ENCODE measurements at places on chromosomes 7 and 10.

GRCh38 chr7:65962033-65962432 lies 20.0 kb downstream of the GUSB start:
- H3K4me1 ChIP-seq: no peaks in the 10 kb centered on the region
- H3K4me3 ChIP-seq: no peak overlapping the region
- H3K36me3 ChIP-seq: peaks cover 46% of the 10 kb centered on the region
- DNase-seq: no peak
- H3K27ac ChIP-seq: no peak overlapping the region

- no peaks in the 10 kb centered on the region for H3K4me1 ChIP-seq
- peak; percentile 67 for DNase-seq
- H3K27ac ChIP-seq: no peak overlapping the region
- H3K36me3 ChIP-seq: no peaks in the 10 kb centered on the region
- no peak overlapping the region for H3K4me3 ChIP-seq
Observed at GRCh38 chr7:138784692-138785091, 13.1 kb upstream of the TMEM213 start.

DNA sequence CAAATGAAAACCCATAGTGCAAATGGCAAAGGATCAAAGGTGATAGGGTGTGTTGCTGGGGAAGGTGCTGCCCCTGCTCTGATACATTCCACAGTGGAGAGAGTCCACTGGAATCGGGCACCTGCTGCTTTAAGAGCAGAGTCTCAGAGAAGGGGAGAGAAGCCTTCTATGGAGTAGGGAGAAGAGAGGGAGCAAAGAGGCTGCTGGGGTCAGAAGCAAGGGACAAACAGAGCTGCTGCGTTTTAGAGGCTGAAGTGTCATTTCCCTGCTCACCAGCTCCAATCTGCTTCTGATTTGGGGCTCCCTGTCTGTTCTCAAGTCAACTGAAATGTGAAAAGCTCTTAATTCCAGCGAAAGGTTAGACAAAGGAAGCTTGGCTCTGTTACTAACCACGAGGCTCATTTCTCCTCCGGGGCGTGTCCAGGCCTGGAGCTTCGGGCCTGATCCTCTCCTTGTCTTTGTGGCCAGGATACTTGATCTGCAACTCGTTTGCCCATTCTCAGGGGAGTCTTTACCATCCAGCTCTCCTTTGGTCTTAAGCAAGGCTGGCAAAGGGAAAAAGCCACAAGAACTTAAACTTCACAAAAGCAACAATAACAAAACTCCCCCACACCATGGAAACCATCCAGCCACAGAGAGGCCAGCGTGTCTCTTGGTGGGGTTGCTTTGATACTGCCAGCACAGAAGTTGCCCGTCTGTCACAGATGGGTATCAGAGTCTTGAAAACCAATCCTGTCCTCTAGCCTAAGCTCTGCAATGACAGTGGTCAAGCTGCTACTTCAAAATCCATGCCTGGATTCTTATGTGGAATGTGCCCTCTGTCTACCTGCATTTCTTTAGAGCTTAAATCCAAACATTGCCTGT lies 692.6 kb downstream of the SUGCT start:
- no peaks in the 10 kb centered on the region for H3K4me1 ChIP-seq
- no peaks in the 10 kb centered on the region for H3K36me3 ChIP-seq
- H3K27ac ChIP-seq: no peak overlapping the region
- no peak for DNase-seq

DNA sequence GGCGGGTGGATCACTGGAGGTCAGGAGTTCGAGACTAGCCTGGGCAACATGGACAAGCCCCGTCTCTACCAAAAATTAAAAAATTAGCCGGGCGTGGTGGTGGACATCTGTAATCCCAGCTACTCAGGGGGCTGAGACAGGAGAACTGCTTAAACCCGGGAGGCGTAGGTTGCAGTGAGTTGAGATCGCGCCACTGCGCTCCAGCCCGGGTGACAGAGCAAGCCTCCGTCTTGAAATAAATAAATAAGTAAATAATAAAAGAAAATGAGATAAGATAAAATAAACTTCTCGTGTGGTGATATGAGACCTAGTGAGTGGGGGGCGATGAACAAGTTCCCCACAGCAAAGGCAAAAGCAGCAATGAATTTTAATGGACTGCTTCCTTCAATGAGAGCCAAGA lies 33.6 kb upstream of the LMTK2 start:
- no peaks in the 10 kb centered on the region for H3K4me1 ChIP-seq
- H3K36me3 ChIP-seq: no peaks in the 10 kb centered on the region
- H3K27me3 ChIP-seq: no peaks in the 10 kb centered on the region
- no peak for DNase-seq
- H3K4me3 ChIP-seq: no peak overlapping the region

DNA sequence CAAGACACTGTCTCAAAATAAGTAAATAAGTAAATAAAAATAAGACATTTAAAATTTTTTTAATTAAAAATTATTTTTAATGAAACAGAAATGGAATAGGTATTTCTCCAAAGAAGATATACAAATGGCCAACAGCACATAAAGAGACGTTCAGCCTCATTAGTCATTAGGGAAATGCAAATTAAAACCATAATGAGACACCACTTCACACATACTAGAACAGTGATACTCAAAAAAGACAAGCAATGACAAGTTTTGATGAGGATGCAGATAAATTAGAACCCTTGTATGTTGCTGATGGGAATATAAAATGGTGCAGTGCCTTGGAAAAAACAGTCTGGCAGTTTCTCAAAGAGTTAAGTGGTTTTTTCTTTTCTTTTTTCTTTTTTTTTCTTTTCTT lies 26.5 kb upstream of the C10orf67 start:
- no peak overlapping the region for H3K4me3 ChIP-seq
- H3K27ac ChIP-seq: no peak overlapping the region
- no peak for DNase-seq
- no peaks in the 10 kb centered on the region for H3K27me3 ChIP-seq
- H3K4me1 ChIP-seq: no peaks in the 10 kb centered on the region

DNA sequence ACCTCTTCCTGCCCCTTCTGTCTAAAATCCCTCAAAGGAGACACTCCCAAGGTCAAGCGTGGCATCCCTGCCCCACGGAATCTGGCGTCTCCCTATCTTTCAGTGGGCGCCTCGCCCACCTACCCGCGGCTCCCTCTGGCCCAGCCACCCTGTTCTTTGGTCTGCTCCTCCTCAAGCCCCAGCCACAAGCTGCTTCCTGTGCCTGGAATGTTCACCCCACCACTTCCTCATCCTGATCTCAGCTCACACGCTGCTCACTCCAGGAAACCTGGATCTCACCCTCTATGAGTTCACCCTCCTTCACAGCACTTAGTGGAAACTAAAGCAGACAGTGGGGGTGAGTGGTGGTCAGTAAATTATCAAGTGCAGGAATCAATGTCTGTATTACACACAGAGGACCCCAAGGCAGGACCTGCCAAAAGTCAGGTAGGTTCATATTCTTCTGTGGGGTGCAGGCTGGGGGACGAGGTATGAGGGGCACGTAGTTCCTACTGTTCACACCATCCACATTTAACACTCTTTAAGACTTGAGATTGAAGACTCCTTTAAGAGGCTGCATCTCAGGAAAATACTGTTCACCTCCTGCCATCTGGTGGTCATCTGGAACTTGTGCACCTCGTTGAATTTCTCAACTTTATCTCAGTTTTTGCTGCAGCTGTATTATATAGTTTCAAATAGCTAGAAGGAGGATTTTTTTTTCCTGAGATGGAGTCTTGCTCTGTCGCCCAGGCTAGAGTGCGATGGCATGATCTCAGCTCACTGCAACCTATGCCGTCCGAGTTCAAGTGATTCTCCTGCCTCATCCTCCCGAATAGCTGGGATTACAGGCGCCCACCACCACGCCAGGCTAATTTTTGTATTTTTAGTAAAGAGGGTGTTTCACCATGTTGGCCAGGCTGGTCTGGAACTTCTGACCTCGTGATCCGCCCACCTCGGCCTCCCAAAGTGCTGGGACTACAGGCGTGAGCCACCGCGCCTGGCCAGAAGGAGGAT lies 166.6 kb downstream of the ARHGAP21 start:
- H3K36me3 ChIP-seq: no peaks in the 10 kb centered on the region
- H3K4me3 ChIP-seq: no peak overlapping the region
- no peaks in the 10 kb centered on the region for H3K4me1 ChIP-seq
- DNase-seq: peak; percentile 78
- peaks cover 2% of the 10 kb centered on the region for H3K27me3 ChIP-seq
- H3K27ac ChIP-seq: no peak overlapping the region

DNA sequence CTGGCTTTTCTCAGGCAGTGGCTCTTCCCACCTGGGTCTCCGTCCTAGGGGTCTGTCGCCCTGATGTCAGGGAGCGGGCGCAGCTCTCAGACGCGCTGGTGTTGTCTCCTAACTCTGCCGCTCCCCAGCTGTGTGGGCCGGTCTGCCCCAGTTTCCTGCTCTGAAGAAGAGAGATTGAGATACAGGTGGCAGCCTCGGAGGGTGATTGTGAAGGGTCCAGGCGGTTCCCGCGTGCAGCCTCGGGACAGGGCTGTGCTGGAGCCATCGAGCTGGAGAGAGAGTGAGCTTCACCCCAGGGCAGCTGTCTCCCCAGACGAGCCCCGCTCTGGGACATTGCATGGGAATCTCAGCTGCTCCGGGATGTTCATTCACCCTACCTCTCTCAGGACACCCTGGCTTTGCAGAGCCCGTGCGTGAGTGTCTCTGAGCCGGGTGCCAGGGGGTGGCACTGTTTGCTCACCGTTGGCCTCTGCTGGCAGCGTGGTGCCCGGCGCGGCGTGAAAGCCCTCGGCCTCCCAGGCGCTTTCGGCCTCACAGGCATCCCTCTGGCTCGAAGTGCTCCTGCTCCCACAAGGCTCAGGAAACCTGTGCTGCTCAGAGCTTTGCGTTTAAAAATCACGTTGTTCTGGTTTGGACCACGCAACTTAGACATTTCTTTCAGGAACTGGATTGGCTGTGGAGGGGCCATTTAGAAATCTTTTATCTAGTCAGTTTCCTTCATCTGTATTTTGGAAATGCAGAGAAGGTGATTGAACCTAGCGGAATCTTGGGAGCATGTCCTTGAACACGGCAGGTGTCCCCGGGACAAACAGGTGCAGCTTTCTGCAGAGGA lies 33.8 kb upstream of the ZFAND2A start:
- H3K27me3 ChIP-seq: no peaks in the 10 kb centered on the region
- H3K4me1 ChIP-seq: peaks cover 3% of the 10 kb centered on the region
- peak; percentile 51 for DNase-seq
- H3K4me3 ChIP-seq: no peak overlapping the region
- no peak overlapping the region for H3K27ac ChIP-seq
- H3K36me3 ChIP-seq: no peaks in the 10 kb centered on the region

DNA sequence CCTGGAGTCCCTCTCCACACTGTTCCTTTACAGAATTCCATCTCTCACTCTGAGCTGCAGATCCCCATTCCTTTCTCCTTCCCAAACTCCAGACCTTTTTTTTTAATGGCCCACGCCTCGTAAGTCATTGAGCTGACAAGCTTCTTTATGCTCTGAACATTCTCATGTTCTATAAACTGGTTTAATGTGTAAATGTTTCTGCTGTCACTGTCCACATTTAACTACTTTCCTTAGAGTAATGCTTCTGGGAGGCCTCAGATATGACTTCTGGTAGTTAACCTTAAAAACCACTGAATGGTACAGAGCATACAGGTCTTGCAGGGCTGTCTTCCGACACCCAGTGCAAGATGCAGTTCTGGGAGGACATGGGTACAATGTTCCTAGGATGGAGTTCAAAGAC lies 71.1 kb upstream of the CAMK2B start:
- peaks cover 7% of the 10 kb centered on the region for H3K36me3 ChIP-seq
- no peak overlapping the region for H3K4me3 ChIP-seq
- H3K27ac ChIP-seq: no peak overlapping the region
- no peak for DNase-seq

DNA sequence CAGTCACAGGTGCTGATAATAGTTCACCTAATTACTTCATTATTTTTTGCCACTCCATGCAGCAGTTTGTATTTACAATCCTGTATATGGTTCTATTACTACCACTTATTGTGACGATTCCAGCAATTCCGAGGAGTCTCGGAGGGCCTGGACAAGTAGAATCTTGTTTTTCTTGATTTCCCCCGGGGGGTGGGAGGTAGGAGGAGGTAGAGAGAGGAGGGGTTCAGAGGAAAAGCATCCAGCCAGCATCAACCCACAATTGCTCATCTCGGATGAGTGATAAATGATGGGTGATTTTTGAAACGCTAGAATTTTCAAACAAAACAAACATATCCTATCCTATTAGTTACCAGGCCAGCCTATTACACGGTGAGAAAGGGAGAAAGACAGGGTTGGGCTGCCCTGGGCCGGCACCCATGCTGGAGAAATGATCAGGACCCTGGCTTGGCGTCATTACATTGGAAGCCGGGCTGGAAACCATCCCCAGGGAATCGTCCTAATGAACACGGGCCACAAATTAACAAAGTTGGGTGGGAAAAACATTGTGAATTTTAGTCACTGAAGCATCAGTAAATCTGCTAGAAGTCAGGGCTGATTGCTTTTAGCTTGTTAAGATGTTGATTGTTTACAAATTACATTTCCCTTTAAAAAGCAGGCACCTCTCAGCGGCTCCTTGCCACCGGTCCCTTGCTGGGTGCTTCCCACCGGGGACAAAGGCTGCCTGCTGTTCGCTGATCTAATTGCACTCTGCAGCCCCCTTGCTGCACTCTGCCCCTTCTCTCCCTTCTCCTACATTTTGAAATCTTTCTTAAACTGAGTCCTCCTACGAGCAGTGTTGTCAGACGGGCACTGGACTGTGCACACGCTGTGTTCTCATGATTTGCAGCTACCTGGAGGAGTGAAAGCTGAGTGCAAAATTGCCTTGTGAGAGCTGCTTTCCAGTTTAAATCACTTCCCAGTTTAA lies 95.5 kb downstream of the FAM204A start:
- H3K4me3 ChIP-seq: no peak overlapping the region
- H3K36me3 ChIP-seq: no peaks in the 10 kb centered on the region
- H3K27me3 ChIP-seq: peaks cover 55% of the 10 kb centered on the region
- DNase-seq: no peak
- H3K4me1 ChIP-seq: no peaks in the 10 kb centered on the region

- no peaks in the 10 kb centered on the region for H3K36me3 ChIP-seq
- peak; percentile 49 for DNase-seq
- no peaks in the 10 kb centered on the region for H3K27me3 ChIP-seq
- H3K27ac ChIP-seq: no peak overlapping the region
- H3K4me3 ChIP-seq: no peak overlapping the region
Observed at GRCh38 chr7:91358303-91358702, 94.1 kb downstream of the FZD1 start.

GRCh38 chr10:1431229-1431628 lies 306.1 kb downstream of the ADARB2 start:
- H3K4me1 ChIP-seq: no peaks in the 10 kb centered on the region
- no peak overlapping the region for H3K27ac ChIP-seq
- H3K4me3 ChIP-seq: no peak overlapping the region
- H3K27me3 ChIP-seq: no peaks in the 10 kb centered on the region
- H3K36me3 ChIP-seq: no peaks in the 10 kb centered on the region

- H3K4me1 ChIP-seq: no peaks in the 10 kb centered on the region
- H3K27me3 ChIP-seq: no peaks in the 10 kb centered on the region
- no peak overlapping the region for H3K27ac ChIP-seq
- H3K4me3 ChIP-seq: no peak overlapping the region
Observed at GRCh38 chr10:30755441-30755953, 125.9 kb upstream of the LYZL2 start.

- H3K4me3 ChIP-seq: no peak overlapping the region
- DNase-seq: no peak
- peaks cover 17% of the 10 kb centered on the region for H3K36me3 ChIP-seq
- H3K27ac ChIP-seq: no peak overlapping the region
Observed at GRCh38 chr7:27750316-27750715, 10.4 kb downstream of the TAX1BP1 start.
